ENCODE measurements at places on chromosomes 5 and 9. TPM values are rescaled to one million over a fixed set of nuclear protein-coding genes. Genes with fewer than 3 reads are reported as not detected.

GRCh38 chr5:159174511-159175168, 34.7 kb downstream of the RNF145 start:
- H3K4me3 ChIP-seq: no peak overlapping the region
- no peak for DNase-seq
- no peak overlapping the region for H3K27ac ChIP-seq

DNA sequence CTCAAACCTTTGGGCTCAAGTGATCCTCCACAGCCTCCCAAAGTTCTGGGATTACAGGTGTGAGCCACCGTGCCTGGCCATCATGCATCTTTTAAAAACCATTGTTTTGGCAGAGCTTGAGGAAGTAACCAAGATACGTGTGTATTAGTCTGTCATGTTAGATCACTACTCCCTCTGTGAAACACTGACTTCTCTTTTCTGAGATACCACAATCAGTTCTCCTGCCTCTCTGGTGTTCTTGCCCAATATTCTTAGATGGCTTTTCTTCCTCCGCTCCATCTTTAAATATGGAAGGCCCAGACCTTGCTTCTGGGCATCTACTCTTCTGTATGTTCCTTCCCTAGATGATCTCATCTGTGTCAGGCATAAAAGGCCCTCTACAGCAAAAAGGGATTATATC, 14.2 kb upstream of the CCNB1 start:
- no peaks in the 10 kb centered on the region for H3K36me3 ChIP-seq
- H3K4me1 ChIP-seq: no peaks in the 10 kb centered on the region
- H3K4me3 ChIP-seq: no peak overlapping the region

DNA sequence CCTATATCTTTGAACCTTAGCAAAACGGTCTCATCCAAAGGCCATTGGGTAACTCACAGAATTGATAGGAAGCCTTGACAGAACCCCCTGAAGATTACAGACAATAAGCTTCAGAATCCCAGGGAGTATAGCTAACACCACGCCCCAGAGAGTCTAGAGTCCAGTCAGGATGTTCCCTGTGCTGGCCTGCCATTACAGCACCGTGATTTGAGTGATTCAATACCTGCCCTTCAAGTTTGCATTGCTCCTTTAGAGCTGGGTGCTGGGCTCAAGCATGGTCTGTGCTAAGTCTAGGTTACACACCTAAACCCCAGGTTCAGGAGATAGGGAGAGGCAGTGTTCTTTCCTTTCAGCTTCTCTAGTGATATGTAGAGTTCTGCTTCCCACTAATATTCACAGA, 90.5 kb downstream of the RASEF start:
- H3K27me3 ChIP-seq: no peaks in the 10 kb centered on the region
- H3K27ac ChIP-seq: no peak overlapping the region
- no peaks in the 10 kb centered on the region for H3K4me1 ChIP-seq
- H3K36me3 ChIP-seq: no peaks in the 10 kb centered on the region

- peaks cover 85% of the 10 kb centered on the region for H3K27me3 ChIP-seq
- peaks cover 27% of the 10 kb centered on the region for H3K4me1 ChIP-seq
- peak within 1 kb of the TSS; percentile 81 for H3K4me3 ChIP-seq
- peak; percentile 99 for DNase-seq
Observed at GRCh38 chr5:61331407-61332357, at the start of gene ZSWIM6. Gene ZSWIM6, plus strand, starts transcription at chr5:61332258. Its CDS starts 15 bp downstream, at chr5:61332273.

DNA sequence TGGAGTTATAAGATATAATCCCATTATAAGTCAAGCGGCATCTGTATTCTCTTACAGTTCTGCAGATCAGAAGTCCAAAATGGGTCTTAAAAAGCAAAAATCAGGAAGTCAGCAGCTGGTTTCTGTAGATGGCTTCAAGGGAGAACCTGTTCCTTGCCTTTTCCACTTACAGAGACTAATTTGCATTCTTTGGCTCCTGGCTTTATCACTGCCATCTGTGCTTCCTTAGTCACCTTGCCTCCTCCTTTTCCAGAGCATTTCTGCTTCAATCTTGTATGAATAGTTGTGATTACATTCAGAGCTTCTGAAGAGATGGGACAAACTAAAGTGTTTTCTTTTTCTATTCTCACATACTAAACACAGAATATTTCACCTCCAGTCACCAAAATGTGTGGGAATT, 647.3 kb upstream of the GRAMD2B start:
- H3K4me1 ChIP-seq: no peaks in the 10 kb centered on the region
- no peaks in the 10 kb centered on the region for H3K36me3 ChIP-seq
- no peaks in the 10 kb centered on the region for H3K27me3 ChIP-seq
- no peak for DNase-seq
- H3K4me3 ChIP-seq: no peak overlapping the region

GRCh38 chr5:140823475-140823874, 2.1 kb downstream of the PCDHA5 start:
- no peaks in the 10 kb centered on the region for H3K4me1 ChIP-seq
- DNase-seq: no peak

GRCh38 chr9:132988244-132989013, 9.9 kb downstream of the GFI1B start:
- 0 out of 2 replicates have a peak, but pooled peaks cover 1% of the 10 kb centered on the region for H3K4me1 ChIP-seq
- H3K4me3 ChIP-seq: no peak overlapping the region
- no peaks in the 10 kb centered on the region for H3K27me3 ChIP-seq
- no peak overlapping the region for H3K27ac ChIP-seq
- DNase-seq: no peak
- H3K36me3 ChIP-seq: no peaks in the 10 kb centered on the region

GRCh38 chr5:158234323-158235158, 375.6 kb upstream of the CLINT1 start:
- H3K4me1 ChIP-seq: no peaks in the 10 kb centered on the region
- no peaks in the 10 kb centered on the region for H3K27me3 ChIP-seq
- H3K36me3 ChIP-seq: no peaks in the 10 kb centered on the region
- DNase-seq: no peak
- no peak overlapping the region for H3K27ac ChIP-seq
- no peak overlapping the region for H3K4me3 ChIP-seq

DNA sequence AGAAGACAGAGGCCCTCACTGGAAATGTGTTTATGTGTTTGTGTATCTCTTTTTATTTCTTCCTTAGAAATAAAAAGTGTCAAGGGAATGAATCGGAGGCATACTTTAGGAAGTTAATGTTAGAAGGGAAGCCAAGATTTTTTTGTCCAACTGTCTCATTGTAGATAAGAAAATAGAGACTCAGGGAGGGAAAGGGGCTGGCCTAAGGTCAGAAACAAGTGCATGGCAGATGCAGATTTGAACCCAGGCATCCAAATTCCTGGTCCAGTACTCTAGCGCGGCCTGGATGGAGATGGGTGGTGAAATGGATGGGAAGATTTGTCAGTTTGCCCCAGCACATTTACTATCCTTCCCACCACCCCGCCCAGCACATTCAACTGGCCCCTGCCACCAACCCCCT, 19.8 kb upstream of the TNIP1 start:
- no peak for DNase-seq
- H3K27me3 ChIP-seq: no peaks in the 10 kb centered on the region
- no peak overlapping the region for H3K4me3 ChIP-seq
- H3K27ac ChIP-seq: no peak overlapping the region
- H3K36me3 ChIP-seq: no peaks in the 10 kb centered on the region

DNA sequence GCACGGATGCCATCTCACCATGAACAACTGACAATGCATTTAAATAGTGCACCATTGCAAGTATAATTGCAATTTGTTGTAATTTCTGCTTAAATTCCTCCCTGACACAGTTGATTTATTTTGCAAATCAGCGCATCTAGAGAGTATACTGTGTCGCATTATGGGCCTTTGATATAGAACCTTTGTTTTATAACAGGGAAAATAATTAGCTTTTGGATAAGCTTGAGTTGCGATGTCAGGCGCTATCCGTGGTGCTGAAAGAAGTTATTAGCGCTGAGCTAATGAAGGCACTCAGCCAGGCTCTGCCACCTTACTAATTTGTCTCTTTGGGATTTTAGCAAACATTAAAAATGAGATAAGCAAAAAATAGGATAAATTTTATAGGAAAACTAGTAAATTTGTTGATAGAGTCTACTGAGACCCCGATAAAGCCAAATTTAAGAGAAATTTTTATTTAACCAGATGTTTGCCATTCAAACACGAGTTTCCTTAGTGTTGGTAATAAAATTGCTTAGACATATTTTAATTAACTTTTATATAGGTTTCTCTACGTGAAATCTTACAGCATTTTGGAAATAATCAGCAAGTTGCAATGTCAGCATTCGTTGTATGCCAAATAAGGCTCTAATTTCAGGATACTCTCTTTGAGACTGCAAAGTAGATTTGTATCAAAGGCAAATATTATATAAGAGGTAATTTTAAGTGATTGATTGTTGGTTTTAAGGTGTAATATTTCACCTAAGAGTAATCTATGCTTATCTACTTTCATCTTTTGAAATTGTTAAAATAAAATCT, 355.5 kb downstream of the TLR4 start:
- H3K27me3 ChIP-seq: no peaks in the 10 kb centered on the region
- no peak overlapping the region for H3K4me3 ChIP-seq
- H3K27ac ChIP-seq: no peak overlapping the region

GRCh38 chr9:99253134-99253533, 31.1 kb downstream of the SEC61B start:
- no peaks in the 10 kb centered on the region for H3K36me3 ChIP-seq
- no peak for DNase-seq
- no peak overlapping the region for H3K27ac ChIP-seq
- H3K27me3 ChIP-seq: no peaks in the 10 kb centered on the region

The GZMA gene
- total RNA-seq: not detected

The BHMT2 gene
- 1.7 TPM for total RNA-seq

The ADAMTSL2 gene
- 1.1 TPM for total RNA-seq

The IRX2 gene
- total RNA-seq: 25.3 TPM

The COMMD10 gene
- 58.5 TPM for total RNA-seq

Measured in GM23338 (cell line).